ENCODE measurements at places on chromosomes 6 and 20.
A peak's percentile ranks its signal among the peaks of the same experiment; 100 is the strongest.

- no peak for DNase-seq
Observed at GRCh38 chr6:17601386-17601703, 1.2 kb downstream of the FAM8A1 start.

GRCh38 chr6:44674226-44675155 lies 287.0 kb downstream of the CDC5L start:
- no peak for DNase-seq

- peak; percentile 48 for DNase-seq
Observed at GRCh38 chr6:150857062-150857944, 8.2 kb upstream of the MTHFD1L start.

DNA sequence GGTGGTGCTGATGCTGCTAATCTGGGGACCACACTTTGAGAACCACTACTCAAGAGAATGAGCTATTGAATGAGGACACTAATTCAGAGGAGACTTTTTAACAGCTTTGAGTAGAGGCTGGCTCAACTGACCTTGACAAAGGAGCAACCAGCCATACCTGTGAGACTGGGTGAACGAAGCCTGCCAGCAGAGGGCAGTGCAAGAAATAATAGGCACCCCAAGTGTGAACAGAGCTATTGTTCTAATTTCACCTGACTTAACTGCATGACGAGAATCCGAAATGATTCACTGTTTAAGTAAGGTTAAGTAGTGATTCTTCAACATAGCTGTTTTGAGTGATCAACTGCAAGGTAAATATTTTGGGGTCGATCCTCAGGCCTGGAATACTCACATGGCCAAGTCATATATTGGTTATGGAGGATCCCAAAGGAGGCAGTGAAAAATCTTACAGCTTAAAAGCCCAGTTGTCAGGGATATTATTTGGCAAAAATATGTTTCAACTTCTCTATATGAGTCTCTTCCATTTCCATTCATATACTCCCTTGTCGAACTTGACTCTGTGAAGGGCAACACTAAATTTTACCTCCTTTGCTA lies 550.5 kb upstream of the MARCKS start:
- DNase-seq: no peak

DNA sequence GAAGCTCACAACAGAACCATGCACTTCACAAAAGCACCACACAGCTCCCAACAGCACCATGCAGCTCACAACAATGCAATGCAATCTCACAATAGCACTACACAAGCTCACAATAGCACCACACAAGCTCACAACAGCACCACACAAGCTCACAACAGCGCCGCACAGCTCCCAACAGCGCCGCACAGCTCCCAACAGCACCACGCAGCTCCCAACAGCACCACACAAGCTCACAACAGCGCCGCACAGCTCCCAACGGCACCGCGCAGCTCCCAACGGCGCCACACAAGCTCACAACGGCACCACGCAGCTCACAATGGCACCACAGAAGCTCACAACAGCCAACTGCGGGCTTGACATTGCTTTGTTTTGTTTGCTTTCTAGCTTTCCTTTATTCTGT lies 198.1 kb downstream of the DLL1 start:
- DNase-seq: no peak
